ENCODE measurements at places on chromosomes 12 and 14.

DNA sequence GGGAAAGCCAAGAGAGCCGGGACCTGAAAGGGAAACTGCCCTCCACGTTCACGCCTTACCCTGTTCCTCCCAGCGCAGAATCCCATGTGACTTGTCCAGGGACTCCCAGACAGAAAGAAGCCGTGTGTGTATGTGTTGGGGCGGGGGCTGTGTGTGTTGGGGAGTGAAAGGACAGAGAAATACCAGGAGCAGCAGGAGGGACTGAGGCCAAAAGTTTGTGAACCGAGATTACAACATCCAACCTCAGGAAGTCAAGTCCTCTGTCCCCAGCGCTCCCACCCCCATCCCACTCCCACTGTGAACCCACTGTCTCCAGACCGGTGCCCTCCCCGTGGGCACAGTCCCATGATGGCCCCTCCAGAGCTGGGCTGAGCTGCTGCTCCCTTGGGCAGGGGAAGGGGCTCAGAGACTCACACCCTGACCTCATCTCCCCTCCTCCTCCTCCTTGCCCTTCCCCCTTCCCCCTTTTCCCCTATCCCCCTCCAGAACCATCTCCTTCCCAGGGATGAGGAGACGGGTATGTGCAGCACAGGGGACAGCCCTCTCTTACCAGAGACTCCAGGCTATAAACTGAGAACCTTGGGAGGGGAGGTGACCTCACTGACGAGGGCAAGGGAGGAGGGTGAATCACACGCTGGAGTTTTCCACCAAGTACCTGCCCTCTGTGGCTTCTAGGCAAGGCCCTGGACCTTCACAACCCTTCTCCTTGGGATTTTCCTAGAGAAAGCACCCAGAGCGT is at the start of gene SLC6A12:
SLC6A12 (minus strand) TSS at position 155 of the 739 bp plus-strand sequence. CDS start 4,171 bp downstream, outside the sequence.
- DNase-seq: no peak

DNA sequence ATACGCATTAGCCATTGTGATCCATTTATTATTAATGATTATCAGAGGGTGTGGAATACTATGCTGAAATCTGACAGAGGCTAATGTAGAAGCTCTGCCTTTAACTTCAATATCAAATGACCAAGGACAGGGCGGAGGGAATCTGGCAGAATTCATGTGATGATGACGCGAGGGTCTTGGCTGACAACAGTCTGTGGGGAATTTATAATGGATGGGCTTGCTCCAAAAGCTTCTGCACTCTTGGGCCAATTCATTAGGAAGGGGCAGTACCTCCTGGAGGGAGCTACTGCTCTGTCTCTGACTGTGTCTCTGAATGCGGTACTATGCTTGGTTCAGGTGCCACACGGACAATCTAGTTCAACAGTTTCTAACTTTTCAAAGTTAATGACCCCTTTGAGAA is 46.2 kb downstream of the GALNT8 start:
- no peak for DNase-seq

DNA sequence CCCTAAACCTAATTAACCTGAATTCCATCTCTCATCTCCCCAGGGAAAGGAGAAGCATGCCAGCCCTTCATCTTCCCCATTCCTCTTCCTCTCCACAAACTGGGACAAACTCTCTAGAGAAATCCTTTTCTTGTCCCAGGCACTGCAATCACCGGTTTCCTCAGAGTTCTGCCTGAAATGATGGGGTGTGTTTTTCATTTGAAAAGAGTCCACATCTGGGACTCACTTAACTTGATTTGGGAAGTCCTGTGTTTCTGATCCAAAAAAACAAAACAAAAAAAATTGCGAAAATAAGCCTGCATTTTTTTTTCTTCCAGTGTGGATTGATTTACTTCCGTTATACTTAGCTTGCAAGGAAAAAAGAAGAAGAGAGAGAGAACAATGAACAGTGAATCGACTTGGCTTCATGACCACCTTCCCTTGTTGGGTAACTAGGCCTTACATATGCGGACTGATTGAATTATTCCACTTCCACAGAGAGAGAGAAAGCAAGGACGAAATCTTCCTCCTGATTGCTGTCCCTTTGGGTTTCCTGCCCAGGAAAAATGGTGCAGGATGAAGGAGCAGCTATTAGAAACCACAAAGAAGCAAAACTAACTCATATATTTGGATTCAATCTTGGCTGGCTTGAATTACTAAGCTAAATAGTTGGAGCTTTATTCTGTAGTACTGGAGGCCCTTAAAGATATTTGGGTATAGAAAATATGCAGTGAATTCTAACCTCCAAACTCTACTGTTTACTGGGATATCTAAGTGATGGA is 506.2 kb upstream of the TBX3 start:
- no peak for DNase-seq

GRCh38 chr14:55122440-55122986 is 6.5 kb upstream of the LGALS3 start:
- DNase-seq: no peak

GRCh38 chr14:22008766-22009165 is 335.1 kb upstream of the OR4E1 start:
- DNase-seq: no peak

DNA sequence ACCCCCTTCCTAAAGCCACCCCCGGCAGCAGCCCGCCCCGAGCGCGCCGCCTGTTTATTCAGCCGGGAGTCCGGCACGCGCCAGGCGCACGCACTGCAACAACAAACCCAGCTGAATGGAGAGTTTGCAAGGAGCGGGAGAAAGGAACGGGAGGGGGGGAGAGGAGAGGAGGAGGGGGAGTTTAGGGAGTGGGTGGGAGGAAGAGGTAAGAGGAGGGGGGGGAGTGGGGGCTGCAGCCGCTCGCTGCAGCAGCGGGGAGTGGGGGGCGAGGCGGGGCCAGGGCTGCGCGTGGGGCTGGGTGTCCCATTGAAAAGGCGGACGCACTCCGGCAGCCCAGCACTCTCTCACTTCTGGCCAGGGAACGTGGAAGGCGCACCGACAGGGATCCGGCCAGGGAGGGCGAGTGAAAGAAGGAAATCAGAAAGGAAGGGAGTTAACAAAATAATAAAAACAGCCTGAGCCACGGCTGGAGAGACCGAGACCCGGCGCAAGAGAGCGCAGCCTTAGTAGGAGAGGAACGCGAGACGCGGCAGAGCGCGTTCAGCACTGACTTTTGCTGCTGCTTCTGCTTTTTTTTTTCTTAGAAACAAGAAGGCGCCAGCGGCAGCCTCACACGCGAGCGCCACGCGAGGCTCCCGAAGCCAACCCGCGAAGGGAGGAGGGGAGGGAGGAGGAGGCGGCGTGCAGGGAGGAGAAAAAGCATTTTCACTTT is at the start of gene ASCL1:
ASCL1 (plus strand) TSS at position 336 of the 712 bp plus-strand sequence. CDS start 571 bp downstream, outside the sequence.
- DNase-seq: no peak

DNA sequence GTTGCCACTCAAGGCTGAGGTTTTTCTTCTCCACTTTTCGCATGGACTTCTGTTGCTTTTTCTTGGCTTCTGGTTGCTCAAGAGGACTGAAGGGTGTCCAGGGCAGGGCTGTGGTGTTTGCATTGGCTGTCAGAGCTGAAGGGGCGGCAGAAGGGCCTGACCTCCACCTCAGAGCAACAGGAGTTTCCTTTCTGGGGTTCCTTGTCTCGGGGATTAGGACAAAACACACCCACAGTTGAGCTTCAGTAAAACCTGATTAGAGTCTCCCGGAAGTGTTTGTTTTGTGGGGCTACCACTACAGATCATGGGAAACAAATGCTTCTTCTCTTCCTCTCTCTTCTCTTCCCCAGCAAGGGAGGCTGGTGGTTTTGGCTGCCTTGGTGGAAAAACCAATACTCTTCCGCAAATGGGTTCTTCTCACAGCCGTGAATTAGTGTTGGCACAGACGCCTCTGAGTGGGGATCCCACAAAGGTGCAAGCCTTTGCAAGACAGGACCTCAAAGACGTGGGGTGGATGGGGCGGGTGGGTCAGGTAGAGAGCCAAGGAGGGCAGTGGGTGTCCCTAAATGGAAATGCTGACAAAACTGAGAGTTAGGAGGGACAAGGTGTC is 317.7 kb upstream of the TBX3 start:
- no peak for DNase-seq

All from stimulated activated CD4-positive, alpha-beta T cell treated with anti-CD3 and anti-CD28 coated beads, Interleukin-4, amount 100 ng/mL, for 4 hours (primary cell).